ENCODE measurements at places on chromosomes 1 and 21.
A peak's percentile ranks its signal among the peaks of the same experiment; 100 is the strongest.

DNA sequence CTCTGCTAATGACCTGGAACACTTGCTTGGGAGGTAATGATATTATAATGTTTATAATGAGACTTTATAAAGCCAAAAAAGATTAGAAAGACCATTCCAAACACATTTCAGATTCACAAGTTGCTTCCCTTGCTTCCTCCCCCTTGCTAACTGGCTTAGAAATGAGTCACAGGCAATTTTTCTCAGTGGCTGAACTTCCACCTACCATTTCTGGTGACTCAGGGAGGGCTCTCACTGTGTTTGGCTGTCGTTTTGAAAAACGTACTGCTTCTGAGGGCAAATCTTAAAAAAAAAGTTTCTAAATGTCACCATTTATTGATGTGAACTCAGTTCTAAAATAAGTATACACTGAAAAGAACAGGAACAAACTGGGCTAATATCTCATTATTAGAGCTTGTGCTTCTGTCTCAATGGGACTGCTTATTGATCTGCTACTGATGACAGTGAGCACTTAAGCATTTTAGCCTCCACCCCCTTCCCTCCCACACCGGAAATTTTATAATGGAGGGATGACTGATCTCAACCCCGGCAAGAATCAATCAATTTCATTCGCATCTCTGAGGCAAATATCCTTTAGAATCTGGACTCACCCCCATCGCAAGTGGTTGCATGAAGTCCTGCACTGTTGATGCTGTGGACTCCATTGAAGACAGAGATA, 278.3 kb downstream of the KCTD3 start:
- H3K4me1 ChIP-seq, result no peaks in the 10 kb centered on the region
- no peaks in the 10 kb centered on the region for H3K27me3 ChIP-seq
- no peak overlapping the region for H3K27ac ChIP-seq
- no peak overlapping the region for H3K4me3 ChIP-seq

- no peaks in the 10 kb centered on the region for H3K27me3 ChIP-seq
- no peak overlapping the region for H3K27ac ChIP-seq
- no peaks in the 10 kb centered on the region for H3K4me1 ChIP-seq
- no peaks in the 10 kb centered on the region for H3K36me3 ChIP-seq
- DNase-seq, result peak; percentile 31
Measured at GRCh38 chr1:192488058-192488457, 87.5 kb upstream of the RGS1 start.

- DNase-seq, result no peak
- H3K27ac ChIP-seq, result no peak overlapping the region
- no peaks in the 10 kb centered on the region for H3K4me1 ChIP-seq
- no peak overlapping the region for H3K4me3 ChIP-seq
- no peaks in the 10 kb centered on the region for H3K27me3 ChIP-seq
Measured at GRCh38 chr1:233389169-233389568, 61.6 kb downstream of the MAP3K21 start.

- H3K27ac ChIP-seq, result no peak overlapping the region
- no peak for DNase-seq
- H3K27me3 ChIP-seq, result no peaks in the 10 kb centered on the region
- peaks cover 23% of the 10 kb centered on the region for H3K4me1 ChIP-seq
- H3K36me3 ChIP-seq, result no peaks in the 10 kb centered on the region
Measured at GRCh38 chr1:26831546-26832248, 5.2 kb downstream of the ZDHHC18 start.

- no peak for DNase-seq
- H3K36me3 ChIP-seq, result no peaks in the 10 kb centered on the region
- no peaks in the 10 kb centered on the region for H3K27me3 ChIP-seq
- H3K4me3 ChIP-seq, result no peak overlapping the region
- no peak overlapping the region for H3K27ac ChIP-seq
- peaks cover 11% of the 10 kb centered on the region for H3K4me1 ChIP-seq
Measured at GRCh38 chr1:245576323-245576722, 421.5 kb downstream of the KIF26B start.

GRCh38 chr1:25194572-25195020, 37.7 kb downstream of the SYF2 start:
- peaks cover 19% of the 10 kb centered on the region for H3K4me1 ChIP-seq
- no peak for DNase-seq
- no peaks in the 10 kb centered on the region for H3K36me3 ChIP-seq
- no peak overlapping the region for H3K27ac ChIP-seq

- H3K36me3 ChIP-seq, result no peaks in the 10 kb centered on the region
- H3K4me1 ChIP-seq, result no peaks in the 10 kb centered on the region
- H3K27ac ChIP-seq, result no peak overlapping the region
- no peak overlapping the region for H3K4me3 ChIP-seq
Measured at GRCh38 chr1:41810446-41810845, 108.3 kb downstream of the HIVEP3 start.

DNA sequence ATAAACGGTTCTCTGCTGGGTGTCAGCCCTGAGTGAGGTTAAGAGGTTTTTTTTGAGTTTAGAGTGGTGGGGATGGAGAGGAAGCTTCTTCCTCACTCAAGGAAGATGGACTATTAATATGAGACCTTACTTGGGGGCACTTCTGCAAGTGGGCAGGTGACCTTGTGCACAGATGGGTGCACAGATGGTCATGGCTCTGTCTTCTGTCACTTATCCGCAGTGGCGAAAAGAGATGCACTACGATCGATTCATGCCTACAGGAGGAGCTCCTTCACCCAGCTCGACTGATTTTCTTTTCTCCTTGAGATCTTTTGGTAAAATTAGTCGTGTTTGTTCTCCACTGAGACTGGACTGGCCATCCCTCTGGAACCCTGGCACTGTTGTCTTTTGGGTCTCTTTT, 22.9 kb upstream of the CYYR1 start:
- DNase-seq, result no peak
- H3K36me3 ChIP-seq, result no peaks in the 10 kb centered on the region
- H3K4me3 ChIP-seq, result no peak overlapping the region
- H3K27me3 ChIP-seq, result no peaks in the 10 kb centered on the region
- no peak overlapping the region for H3K27ac ChIP-seq

DNA sequence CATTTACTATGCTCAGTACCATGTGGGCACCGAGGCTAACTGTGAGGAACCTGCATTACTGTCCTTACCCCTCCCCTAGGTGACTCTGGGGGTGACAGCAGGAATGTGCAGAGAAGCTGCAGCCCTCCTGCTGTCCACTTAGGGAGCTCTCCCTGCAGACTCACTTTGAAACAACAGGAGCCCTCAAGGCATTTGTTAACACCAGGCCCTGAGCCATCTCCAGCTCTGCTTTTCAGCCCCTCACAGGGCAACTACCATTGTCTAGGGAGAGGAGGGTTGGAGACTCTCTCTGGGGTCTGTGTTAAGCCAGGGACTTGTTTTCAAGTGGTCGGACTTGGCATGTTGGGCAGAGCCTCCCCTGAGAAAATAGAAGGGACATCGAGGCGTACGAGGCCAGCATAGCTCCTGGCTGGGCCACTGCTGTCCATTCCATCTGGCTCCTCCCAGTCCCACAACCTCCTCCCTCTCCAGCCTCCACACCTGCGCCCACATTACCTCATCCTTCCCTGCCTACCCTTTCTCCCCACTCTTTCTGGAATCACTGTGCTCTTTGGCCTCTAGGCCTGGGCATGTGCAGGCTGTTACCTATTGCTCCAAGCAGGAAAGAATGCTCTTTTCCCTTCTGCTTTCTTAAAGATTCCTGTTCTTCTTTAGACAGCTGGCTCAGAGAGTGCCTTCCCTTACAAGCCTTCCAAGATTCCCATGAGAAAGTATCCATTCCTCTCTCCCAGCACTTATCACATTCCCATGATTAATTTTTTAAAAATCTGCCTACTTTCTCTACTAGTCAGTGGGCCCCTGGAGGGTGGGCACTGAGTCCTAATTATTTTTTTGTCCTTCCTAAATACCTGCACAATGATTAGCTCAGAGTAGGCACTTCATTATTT, 102.7 kb upstream of the GCLM start:
- H3K27ac ChIP-seq, result no peak overlapping the region
- H3K36me3 ChIP-seq, result no peaks in the 10 kb centered on the region
- H3K4me1 ChIP-seq, result peaks cover 12% of the 10 kb centered on the region
- peaks cover 6% of the 10 kb centered on the region for H3K27me3 ChIP-seq
- DNase-seq, result no peak
- no peak overlapping the region for H3K4me3 ChIP-seq
